ENCODE measurements at places on chromosomes 5 and 9.

GRCh38 chr9:131879181-131879910, 139.5 kb upstream of the RAPGEF1 start:
- DNase-seq = no peak

- DNase-seq = no peak
These were observed 12.8 kb downstream of the LRRC8A start for GRCh38 chr9:128894764-128895163.

- no peak for DNase-seq
These were observed 701.7 kb downstream of the CETN3 start for GRCh38 chr5:89707891-89708290.

DNA sequence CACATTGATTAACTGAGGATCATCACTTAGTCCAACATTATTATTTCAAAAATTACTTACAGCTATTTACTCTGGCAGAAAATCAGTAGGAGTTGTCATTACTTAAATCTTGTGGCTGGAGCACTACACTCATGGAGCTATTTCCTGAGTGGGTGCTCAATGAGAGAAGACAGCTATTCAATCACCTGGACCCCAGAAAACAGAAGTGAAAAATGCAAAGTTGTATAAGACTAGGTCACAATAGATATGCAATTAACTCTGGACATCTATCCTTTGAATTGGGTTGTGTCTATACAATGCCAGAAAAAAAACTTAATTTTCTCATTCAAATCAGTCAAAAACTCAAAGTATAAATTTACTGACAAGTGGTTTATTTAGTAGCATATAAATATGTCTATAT, 340.9 kb downstream of the EFNA5 start:
- no peak for DNase-seq

- no peak for DNase-seq
These were observed 141.8 kb downstream of the YIPF5 start for GRCh38 chr5:144028636-144029035.

- DNase-seq = no peak
These were observed 283.8 kb downstream of the NTRK2 start for GRCh38 chr9:84953252-84953773.

- DNase-seq = no peak
These were observed 179.5 kb downstream of the MAPKAP1 start for GRCh38 chr9:125527471-125528002.

DNA sequence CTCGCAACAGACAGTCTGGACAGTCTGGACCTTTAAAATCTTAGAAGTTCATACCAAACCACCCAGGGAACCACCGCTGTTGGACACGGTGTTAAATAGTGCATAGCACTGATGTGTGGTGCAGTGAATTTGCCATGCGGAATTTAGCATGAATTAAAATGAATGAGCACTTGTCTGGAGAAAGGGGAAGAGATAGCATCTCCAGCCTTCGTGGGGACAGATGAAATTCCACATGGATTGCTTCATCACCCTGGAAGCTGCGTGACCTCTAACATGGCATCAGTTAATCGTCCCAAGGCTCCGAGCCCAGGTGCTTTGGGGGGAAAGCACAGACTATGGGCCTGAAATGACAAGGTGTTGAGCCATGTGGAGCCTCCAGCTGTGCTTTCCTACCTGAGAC, 91.4 kb downstream of the ADAMTS16 start:
- DNase-seq = no peak

- no peak for DNase-seq
These were observed at the start of gene S100Z for GRCh38 chr5:76849419-76850291. TSS of gene S100Z (plus strand) at chr5:76850014. CDS start at chr5:76875360, 25,346 bp downstream.

All from stimulated activated CD4-positive, alpha-beta T cell treated with anti-CD3 and anti-CD28 coated beads, Interleukin-15, amount 100 ng/mL, for 1 hour (primary cell).